Ureter (tissue), 1 donor: ENCODE measurements at places on chromosomes 5 and 9. TPM values are rescaled to one million over a fixed set of nuclear protein-coding genes. Genes with fewer than 3 reads are reported as not detected.

DNA sequence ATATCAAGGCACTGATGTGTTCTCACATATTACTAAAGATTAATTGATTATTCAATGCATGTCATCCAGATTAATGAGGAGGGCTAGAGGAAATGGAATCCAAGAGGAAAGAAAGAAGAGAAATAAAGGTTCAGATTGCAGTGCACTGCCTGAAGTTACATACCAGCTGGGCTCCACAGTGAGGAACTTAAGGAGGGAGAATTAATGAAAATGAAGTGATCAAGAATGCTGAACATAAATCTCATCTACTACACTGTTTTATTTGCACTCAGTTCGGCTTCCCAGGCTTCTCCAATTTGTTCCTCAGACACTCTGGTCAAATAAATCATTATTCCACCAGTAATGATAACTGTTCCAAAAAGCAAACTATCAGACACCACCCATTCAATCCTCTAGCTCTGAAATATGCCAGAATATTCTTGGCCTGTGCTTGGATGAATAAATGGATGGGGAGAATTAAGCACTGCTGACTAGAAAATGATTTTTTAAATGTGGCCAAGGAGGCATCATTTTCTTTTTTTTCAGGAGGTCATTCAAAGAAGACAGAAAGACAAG, 88.6 kb upstream of the FBN2 start:
- no peak for DNase-seq

DNA sequence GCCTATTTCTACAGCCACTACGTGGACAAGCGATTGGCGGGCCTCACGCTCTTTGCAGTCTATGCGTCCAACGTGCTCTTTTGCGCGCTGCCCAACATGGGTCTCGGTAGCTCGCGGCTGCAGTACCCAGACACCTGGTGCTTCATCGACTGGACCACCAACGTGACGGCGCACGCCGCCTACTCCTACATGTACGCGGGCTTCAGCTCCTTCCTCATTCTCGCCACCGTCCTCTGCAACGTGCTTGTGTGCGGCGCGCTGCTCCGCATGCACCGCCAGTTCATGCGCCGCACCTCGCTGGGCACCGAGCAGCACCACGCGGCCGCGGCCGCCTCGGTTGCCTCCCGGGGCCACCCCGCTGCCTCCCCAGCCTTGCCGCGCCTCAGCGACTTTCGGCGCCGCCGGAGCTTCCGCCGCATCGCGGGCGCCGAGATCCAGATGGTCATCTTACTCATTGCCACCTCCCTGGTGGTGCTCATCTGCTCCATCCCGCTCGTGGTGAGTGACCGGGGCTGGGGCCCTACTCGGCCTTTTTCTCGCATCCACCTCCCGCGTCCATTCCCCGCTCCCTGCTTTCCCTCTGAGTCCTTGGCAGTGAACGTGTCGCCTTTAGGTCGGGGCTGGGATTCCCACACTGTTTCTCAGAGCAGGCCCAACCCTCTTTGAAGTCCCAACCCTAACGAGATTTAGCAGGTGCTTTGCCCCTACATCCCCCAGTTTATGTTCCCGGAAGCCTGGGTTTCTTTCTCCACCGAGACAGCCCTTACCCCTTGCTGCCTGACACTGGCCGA, 1.8 kb downstream of the PTGER4 start:
- DNase-seq = no peak

GRCh38 chr5:151068433-151069197, 12.2 kb downstream of the TNIP1 start:
- no peak for DNase-seq

DNA sequence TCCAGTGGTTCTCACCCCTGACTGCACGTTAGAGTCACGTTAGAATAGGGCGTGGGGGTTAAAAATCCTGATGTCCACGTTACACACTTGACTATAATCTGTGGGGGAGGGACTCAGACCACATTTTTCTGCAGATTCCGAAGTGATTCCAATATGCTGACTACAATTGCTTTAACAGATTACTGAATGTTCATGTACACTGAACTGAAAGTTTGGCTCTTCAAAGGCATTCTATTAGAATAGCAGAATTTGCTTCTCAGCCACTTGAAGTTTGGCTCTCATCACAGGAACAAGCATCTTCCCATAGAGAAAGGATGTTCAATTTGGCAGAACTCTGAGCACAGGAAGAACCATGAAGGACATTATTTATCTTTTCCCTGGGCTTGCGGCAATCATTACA, 84.5 kb downstream of the HAPLN1 start:
- no peak for DNase-seq

DNA sequence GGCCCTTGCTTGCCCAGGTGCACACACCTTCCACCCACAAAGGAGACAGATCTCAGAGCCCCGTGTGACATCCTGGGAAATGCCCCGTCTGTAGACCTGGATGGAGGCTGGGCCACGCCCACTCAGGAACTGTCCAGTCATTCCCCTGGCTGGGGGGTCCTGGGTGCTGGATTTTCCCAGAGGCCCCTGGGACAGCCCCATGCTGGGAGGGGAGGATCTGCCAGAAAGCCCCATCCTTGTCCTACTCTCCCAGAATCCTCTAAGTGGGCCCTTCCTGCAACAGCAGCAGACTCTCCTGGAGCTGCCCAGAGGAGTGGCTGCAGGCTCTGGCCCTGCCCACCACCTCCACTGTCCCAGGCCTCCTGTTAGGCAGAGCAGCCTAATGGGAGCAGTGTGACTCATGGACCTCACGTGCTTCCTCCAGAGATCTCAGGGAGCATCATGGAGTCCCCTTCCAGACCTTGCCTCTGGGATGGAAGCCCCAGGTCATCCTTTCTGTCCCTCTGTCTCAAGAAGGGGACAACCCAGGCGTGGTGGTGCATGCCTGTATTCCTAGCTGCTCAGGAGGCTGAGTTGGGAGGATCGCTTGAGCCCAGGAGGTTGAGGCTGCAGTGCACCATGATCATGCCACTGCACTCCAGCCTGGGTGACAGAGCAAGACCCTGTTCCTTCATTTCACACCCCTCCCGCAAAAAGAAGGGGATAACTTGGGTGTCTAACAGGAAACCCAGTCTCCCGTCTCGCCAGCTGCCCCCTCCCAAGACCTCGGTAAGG, 51.7 kb downstream of the JADE2 start:
- DNase-seq = no peak

LVRN gene
- total RNA-seq = 0.49 TPM

ZNF782 gene
- 10.6 TPM for total RNA-seq

PTPRD gene
- total RNA-seq = 20.9 TPM
